ENCODE measurements at places on chromosomes 1 and 21.
A peak's percentile ranks its signal among the peaks of the same experiment; 100 is the strongest.

DNA sequence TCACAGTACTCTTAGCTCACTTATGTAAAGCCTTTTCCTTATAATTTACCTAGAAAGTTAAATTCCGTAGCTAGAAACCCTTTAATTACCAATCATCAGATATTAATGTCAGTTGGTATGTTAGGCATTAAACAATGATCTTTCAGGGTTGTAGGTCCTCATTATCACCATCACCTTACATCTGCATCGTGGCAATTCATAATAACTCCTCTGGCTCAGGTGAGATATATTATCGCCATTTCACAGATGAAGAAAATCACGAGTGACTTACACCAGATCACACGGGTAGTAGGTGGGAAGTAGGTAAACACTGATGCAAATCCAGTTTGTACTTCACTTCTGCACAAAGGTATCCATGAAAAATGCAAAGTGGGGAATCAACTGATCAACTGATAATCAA lies 639 bp downstream of the NUP133 start:
- DNase-seq = no peak

GRCh38 chr1:217089361-217090014 lies 366.3 kb upstream of the ESRRG start:
- peak; percentile 4 for DNase-seq

- DNase-seq = peak; percentile 10
Observed at GRCh38 chr1:190478149-190479049, 735 bp upstream of the BRINP3 start.

GRCh38 chr1:150141452-150141851 lies 8.3 kb upstream of the PLEKHO1 start:
- no peak for DNase-seq

DNA sequence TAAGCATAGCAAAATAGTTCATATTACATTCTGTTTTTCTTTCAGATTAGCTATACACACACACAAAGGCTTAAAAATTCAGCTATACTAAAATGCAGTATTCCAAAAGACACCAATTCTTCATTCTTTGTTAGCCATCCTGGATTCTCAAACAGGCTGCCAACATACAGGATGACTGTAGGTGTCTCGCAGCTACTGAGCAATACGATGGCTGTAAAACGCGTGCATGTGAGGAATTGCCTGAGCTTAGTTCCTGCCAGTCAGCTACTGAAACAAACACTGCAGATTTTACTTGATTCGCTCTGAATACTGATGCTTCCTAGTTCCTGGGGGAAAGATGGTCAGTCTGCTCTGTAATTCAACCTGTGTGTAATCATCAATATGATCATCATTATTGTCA lies 24.7 kb upstream of the HMGN1 start:
- peak; percentile 75 for DNase-seq

GRCh38 chr1:6052543-6053205 lies 7.0 kb downstream of the KCNAB2 start:
- DNase-seq = peak; percentile 63

- no peak for DNase-seq
Observed at GRCh38 chr1:111978695-111979094, 10.8 kb downstream of the KCND3 start.

DNA sequence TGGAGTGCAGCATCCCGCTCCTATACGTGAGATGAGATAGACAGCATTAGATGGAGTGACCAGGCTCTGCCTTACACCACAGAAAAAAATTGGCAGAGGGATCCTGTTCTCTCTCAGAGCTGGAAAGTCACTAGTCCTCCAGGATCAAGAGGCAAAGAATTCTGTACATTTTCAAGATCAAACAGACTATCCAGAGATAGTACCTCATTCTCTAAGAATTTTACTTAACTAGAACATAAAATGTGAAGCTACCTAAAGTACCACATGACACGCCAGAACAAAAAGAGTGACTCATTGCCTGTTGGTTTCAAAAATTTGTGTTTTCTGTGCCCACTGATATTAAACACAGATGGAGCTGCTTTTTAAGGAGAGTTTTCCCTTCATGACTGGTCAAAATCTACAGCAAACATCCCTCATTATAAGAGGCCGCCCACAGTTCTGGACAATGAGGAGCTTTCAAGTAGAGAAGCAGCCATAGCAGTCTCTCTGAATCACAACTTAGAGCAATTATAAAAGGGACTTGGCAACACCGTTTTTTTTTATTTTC lies 32.3 kb downstream of the CD160 start:
- peak; percentile 91 for DNase-seq

GRCh38 chr1:3160647-3161145 lies 91.7 kb downstream of the PRDM16 start:
- no peak for DNase-seq

DNA sequence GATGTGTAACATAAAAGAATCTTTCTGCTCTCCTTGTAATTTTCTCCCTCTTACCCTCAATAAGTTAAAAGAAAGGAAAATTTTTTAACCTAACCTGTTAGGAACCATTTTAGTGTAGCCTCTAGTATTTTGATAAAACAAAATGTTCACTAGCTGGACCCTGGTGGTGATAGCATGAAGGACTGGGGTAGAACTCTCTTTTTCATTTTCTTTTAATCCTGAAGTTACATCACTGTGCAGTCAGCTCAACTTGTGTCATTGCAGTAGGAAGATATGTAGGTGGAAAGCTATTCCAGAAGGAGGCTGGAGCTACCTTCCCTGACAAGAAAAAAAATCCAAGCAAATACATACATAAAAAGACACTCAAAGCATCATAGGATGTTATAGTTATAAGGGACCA lies 39.3 kb downstream of the NFIA start:
- no peak for DNase-seq
